NT2/D1 (cell line): ENCODE measurements at places on chromosomes 2 and 18.

- no peak for DNase-seq
These were observed 57.4 kb downstream of the FAM168B start for GRCh38 chr2:131035826-131036231.

GRCh38 chr18:56382541-56382940 is 255.9 kb downstream of the TXNL1 start:
- no peak for DNase-seq

GRCh38 chr18:48862678-48863270 is 88.0 kb downstream of the SMAD7 start:
- no peak for DNase-seq

DNA sequence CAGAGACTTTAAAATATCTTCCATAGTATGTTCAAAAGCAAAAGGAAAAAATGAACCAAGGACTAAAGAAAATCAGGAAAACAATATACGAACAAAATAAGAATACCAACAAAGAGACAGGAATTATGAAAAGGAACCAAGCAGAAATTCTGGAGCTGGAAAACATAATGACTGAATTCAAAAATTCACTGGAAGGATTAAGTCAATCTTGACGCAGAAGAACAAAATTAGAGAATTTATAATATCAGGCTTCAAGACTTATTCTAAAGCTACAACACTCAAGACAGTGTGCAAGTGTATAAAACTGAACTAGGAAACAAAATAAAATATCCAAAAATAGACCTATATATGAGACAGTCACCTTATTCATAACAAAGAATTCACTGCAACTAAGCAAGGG is 56.9 kb upstream of the GYPC start:
- no peak for DNase-seq
